Femur (tissue), 1 donor: ENCODE measurements at places on chromosomes 16 and 17.

GRCh38 chr16:1090620-1091587 lies 5.1 kb downstream of the C1QTNF8 start:
- DNase-seq = no peak

- DNase-seq = peak; percentile 59
Measured at GRCh38 chr16:78444-79150, 572 bp downstream of the MPG start.

- DNase-seq = no peak
Measured at GRCh38 chr16:78926723-78927210, 673.8 kb downstream of the MAF start.

DNA sequence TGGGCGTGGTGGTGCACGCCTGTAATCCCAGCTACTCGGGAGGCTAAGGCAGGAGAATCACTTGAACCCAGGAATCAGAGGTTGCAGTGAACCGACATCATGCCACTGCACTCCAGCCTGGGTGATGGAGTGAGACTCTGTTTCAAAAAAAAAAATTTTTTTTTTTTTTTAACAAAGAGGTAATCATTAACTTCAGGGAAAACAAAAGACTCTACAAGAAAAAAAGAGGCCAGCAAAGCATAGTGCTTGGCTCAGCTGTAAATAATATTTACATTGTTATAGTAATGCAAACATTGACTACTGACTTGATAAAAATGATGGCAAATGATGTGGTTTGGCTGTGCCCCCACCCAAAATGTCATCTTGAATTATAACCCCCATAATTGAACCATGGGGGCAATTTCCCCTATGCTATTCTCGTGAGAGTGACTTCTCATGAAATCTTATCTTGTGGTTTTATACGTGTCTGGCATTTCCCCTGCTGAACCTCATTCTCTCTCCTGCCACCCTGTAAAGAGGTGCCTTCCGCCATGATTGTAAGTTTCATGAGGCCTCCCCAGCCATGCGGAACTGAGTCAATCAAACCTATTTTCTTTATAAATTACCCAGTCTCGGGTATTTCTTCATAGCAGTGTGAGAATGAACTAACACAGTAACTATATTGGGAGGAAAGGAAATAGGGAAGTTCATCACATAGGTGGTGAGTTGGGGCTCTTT lies 12.7 kb upstream of the SSTR2 start:
- no peak for DNase-seq

DNA sequence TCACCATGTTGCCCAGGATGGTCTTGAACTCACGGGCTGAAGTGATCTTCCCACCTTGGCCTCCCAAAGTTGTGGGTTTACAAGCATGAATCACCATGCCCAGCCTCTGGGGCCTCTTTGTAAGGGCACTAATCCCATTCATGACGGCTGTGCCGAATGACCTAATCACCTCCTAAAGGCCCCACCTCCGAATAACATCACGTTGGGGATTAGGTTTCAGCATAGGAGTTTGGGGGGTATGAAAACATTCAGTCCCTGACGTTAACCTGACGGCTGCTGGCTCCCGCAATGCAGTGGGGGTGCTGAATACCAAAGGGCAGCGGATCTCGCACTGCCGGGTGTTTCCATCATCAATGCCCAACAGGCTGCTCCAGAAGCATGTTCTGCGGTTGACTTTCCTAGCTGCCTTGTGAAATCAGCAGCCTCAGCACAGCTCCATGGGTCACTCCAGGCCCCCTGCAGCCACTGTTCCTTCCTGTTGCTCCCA lies 120.8 kb upstream of the SEC14L1 start:
- DNase-seq = no peak

DNA sequence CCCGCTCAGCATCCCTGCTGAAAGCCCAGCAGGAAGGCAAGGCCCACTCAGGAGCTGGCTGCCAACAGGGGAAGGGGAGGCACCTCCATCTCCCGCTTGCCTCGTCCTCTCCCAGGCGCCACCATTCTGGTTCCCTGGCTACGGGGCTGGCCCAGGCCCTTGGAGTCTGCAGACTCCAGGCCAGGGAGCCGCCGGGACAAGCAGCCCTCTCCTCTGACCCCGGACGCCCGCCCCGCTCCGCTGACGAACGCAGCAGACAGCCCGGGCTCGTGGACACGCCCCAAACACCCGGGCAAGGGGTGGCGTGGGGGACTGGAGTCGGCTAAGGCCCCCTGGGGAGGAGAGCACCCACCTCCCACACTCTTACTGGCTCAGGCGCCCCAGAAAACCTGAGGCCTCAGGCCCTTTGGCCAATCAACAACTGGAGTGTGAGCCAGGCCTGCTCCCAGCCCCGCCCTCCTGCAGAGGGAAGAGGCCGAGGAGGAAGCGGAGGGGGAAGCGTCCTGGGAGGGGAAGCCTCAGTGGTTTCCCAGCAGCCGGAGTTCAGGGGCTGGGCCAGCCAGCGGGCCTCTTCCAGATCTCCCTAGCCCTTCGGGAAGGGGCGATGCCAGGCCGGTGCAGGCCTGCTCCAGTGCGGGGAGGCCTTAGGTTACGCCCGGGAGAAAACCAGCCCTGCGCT lies 4.2 kb downstream of the MNT start:
- peak; percentile 95 for DNase-seq
